NB4 (cell line): ENCODE measurements at places on chromosomes 3 and 15.

DNA sequence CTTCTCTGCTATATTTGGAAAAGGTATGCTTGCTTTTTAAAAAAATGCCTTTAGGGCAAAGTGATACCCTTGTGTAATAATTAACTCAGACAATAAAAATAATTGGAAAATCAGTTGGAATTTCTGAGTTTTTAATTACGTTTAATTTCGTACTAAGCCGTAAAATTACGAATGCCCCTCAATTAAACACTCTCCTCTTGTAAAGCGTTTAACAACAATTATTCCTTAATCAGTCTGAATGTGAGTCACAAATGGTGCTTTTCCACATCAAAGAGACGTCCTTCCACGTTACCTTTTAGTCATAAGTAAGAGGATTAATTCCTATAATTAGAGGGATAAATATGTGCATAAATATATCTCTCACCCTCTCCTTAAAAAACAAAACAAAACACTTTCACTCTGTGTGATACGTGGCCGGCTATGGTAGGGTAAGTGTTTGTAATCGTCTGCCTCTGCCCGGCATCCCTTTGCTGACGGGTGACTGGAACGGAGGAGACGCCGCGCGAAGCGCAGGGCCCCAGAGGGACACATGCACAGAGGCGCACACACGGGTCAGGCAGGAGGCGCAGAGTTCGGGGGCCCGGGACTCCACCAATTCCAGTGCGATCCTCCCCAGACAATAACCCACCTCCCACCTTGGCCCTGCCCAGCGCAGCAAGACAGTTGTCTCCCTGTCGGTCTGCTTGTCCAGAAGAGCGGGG lies 9.7 kb upstream of the MEIS2 start:
- DNase-seq: no peak

GRCh38 chr15:74053941-74054529 lies 28.3 kb downstream of the GOLGA6A start:
- DNase-seq: peak; percentile 86

- no peak for DNase-seq
These were observed 22.2 kb downstream of the CCDC13 start for GRCh38 chr3:42750834-42751233.

GRCh38 chr3:181344331-181344730 lies 354.8 kb upstream of the DNAJC19 start:
- DNase-seq: no peak

DNA sequence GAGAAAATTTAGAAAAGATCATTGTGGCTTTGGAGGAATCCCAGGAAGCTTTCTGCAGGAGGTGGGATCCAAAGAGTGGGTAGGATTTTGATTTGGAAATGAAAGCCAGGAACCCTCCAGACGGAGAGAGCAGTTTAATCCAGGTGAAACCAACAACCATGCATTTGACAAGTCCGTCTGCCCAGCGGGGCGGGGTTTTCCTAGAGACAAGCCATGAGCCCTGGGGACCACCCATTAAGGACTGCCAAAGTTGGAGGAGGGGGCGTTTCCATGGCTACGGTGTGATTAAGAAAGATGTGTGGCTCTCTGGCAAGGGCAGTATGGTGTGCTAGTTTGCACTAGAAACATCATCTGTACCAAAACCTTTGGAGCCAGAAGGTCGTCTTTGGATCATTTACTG lies 53.4 kb downstream of the SRGAP3 start:
- DNase-seq: no peak

- no peak for DNase-seq
These were observed 54.5 kb downstream of the SATB1 start for GRCh38 chr3:18370672-18371071.

DNA sequence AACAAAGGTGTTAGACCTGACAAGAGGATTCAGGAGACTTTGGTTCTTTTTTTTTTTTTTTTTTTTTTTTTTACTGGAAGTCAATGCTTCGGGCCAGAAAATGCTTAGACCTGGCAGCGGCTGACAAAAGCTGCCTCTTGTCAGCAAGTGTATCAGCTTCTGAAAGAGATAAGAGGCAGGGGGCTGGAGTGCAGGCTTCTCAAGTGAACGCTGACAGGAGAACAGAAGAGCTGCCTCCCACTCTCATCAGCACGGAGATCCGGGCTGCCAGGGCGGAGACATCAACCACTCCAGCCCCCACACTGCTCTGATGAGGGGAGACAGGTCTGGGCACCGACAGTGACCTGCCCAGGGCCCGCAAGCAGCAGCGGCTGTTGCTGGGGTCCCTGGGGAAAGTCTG lies 9.4 kb upstream of the SCN5A start:
- no peak for DNase-seq

- no peak for DNase-seq
These were observed 6.5 kb upstream of the CRYBG3 start for GRCh38 chr3:97815149-97815917.

DNA sequence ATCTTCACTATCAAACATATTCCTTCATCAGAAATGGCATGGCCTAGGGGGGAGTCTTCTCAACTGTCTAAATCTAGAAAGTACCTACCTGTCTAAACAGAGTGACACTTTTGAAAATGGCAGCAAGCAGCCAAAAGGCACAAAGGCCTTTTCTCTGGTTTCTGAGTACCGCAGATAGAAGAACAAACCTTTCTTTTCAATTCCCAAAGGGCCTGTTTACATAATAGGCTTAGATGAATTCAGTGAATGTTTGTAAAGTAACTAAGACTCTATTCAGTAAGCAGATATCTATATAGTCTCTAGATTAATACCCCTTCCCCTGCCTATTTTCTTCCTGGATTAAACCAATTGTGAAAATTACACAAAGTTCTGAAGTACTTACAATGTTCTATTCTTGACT lies 7.1 kb downstream of the MYEF2 start:
- no peak for DNase-seq

DNA sequence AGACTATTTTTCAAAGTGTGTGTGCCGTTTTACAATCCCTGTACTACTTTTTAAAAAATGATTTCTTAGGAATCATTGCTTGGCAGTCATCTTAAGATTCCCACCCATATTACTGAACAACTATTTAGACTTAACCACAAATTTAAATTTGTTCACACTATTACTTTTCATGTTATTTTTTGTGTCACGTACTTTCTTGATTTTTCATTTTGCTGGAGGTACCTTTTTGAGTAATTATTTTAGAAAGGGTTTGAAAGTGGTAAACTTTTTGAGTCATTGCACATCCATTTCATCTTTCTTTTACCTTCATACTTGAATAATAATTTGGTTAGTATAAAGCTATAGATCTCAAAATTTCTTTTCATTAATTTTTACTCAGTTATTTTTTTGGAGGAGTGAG lies 16.9 kb downstream of the CMTM8 start:
- no peak for DNase-seq

- no peak for DNase-seq
These were observed 278.8 kb downstream of the FOXP1 start for GRCh38 chr3:71304684-71305083.

DNA sequence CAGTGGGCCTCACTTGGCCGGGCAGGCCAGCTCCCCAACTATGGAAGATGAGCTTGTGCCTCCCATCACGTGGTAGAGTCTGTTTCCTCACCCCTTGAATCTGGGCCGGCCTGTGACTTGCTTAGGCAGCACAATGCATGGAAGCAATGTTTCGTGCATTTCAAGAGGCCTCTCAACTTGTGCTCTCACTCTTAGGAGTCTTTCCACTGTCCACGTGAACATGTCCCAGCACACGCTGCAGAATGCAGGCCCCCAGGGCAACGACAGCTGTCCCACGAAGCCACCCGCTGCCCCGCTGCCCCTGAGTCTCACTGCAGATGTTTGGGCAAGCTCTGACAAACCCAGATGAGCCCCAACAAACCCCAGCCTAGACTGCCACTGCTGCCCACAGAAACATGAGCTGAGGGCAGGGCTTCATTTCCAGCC lies 27.2 kb upstream of the SLC41A3 start:
- no peak for DNase-seq

GRCh38 chr15:60152386-60152785 lies 148.3 kb downstream of the FOXB1 start:
- DNase-seq: no peak

DNA sequence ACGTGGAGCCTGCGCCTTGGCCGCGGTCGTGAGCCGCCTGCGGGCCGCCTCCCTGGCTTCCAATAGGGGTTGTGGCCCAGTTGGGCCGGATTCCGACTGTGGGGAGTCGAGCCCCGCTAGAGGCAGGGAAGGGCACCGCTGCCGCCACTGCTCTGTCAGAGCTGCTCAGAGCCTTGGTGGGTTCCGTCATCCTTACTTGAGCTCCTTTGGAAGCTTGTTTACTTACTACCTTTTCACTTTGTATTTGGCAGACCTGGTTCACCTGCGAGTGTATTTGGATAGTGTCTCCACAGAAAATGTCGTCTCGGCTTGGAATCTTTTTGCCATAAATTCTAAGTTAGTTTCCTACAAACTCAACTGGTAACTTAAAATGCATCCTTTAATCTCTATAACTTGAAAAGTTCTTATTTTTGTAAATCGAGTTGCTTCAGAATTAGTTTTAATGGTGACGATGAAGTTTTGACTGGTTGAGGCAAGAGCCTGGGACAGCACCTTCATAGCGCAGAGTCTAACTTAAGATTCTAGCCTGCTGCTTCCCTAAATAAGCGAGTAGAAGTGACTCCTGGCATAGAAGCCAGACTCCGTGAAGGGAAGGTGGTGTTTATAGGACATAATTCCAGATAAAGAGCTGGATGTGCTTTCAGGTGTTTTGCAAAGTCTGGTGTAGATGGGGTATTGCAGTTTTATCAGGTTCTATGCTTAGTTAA lies 800 bp downstream of the DAG1 start:
- peak; percentile 25 for DNase-seq

DNA sequence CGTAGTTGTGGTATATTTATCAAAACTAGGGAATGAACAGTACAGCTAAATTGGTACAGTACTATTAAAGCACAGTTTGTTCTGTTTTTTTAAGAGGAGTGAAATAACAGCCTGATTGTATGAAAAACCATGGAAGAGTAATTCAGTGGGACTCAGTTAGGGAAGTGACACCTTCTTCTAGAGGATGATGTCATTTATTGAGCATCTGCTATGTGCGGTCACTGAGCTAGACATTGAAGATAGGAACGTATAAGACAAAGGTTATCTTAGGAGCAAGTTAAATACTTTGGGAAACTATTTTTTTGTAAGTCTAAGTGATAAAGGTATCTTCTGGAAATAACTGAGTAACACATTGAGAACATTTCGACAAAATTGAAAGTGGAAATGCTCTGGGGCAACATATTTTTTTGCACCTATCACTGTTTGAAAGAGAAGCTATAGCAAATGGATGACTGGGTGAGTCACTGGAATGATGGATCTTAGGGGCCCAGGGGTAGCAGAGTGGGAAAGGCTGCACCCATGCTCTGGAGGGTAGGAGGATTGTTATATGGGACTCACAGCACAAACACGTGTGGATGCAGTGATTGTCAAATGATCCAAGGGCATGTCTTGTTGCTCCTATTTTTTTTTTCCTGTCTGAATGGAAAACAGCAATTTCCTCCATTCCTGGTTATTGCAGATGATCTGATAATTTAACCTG lies 43.0 kb downstream of the OXNAD1 start:
- no peak for DNase-seq

GRCh38 chr3:54198556-54198955 lies 76.2 kb downstream of the CACNA2D3 start:
- DNase-seq: no peak

DNA sequence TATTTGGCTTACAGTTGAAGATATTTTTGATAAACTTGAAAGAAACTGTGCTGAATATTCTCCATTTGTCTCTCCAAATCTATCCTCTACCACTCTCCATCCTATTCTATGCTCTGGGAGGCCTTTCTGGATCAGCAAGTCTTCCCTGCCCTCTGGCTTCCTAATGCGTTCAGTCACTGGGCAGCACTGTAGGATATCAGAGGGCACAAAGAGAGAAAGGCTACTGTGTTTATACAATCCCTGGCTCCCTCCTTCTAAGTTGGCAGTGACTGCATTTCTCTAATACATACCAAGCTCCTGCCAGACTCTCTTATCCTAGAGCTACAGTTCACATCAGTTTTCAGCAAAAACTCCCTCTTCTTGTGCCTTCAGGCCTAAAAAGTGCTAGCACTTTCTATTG lies 102.1 kb upstream of the FHIT start:
- DNase-seq: no peak

DNA sequence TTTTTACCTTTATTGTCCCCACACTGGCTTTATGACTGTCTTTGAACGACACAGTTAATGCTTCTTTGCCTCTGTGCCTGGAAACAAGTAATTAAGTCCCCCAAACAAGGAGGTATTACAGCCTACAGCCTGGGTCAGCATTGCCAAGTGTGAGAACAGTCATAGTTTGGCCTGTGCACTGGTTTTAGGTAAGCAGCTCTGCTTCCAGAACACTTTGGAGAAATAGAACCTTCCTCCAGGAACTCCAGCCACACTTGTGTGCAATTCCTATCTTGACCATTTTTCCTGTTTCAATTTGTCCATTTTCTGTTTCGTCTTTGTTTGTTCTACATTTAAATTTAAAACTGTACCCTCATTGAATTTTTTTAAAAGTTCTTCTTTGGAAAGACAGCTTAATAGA lies 568.2 kb downstream of the TUSC7 start:
- no peak for DNase-seq

DNA sequence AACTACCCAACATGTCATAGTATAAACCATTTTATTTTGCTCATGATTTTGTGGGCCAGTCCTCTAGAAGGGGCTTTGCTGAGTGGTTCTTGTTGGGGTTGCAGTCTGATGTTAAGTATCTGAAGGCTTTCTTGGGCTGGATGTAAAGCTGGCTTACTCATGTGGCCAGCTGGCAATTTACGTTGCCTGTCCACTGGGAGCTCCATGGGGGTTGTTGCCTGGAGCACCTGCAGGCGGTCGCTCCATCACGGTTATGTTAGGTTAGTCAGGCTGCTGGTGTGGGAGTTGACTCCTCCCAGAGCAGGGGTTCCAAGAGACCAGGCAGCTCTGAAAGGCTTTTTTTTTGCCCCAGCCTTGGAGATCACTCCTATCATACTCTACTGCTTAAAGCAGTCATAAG lies 98.1 kb downstream of the NR1D2 start:
- DNase-seq: no peak

DNA sequence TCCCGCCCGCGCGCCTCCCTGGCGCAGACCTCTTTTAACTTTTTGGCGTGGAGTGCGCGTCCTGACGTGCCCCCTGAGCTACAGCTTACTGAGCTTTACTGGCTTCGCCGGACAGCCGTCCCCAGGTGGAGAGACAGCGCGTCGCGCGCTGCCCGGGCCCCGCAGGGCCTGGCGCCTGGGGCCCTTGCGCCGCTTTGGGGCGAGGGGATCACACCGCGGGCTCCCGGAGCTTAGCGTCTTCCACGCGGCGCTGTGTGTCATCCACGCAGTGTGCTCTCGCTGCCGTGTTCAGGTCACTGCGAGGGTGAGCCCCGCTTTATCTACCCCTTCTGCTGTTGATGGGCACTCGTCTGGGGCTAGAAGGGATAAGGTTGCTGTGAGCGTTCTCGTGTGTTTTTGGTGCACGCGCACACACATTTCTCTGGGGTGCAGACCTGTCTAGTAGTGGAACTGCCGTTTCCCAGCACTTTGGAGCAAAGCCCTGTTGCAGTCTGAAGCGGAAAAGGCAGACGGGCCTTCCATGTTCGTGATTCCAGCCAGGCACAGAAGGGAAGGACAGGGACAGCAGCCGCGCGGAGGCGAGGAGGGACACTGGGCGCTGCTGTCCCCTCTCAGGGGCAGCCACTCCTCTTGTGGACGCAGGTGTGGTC lies 33.1 kb upstream of the ALDH1L1 start:
- DNase-seq: no peak

- DNase-seq: no peak
These were observed 67.4 kb downstream of the GTPBP8 start for GRCh38 chr3:113058188-113058587.
